ENCODE measurements at places on chromosomes 12 and 14.

DNA sequence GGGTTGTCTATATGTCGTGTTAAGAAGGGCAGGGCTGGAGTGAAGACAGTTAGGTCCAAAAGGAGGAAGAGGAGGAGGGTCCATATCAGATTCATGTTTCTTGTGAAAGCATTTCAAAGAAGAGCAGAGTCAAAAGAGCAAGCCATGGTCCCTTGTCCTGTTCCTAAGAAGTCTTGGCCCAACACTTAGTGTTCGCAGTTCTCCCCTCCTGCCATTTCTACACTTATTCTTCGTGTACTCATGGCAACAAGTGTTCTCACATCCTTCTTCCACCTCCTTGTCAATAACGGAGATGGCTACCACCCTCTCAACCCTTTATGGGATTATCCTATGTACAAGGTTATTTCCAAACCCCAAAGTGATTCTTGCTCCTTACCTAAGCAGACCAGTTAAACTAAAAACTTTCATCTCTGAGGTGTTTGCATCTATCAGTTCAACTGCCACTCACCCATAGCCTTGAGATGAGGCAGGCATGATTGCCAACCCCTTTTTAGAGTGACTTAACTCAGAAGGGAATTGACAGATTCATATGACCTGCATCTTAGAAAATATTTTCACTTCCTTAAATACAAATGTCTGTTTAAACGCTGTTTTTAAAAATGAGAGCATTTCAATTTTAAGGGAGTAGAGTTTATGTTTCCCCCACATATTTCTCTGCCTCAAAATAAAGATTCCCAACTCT lies 19.8 kb upstream of the RNASE2 start:
- DNase-seq = no peak

- DNase-seq = no peak
Observed at GRCh38 chr14:81559385-81559784, 25.7 kb upstream of the SEL1L start.

DNA sequence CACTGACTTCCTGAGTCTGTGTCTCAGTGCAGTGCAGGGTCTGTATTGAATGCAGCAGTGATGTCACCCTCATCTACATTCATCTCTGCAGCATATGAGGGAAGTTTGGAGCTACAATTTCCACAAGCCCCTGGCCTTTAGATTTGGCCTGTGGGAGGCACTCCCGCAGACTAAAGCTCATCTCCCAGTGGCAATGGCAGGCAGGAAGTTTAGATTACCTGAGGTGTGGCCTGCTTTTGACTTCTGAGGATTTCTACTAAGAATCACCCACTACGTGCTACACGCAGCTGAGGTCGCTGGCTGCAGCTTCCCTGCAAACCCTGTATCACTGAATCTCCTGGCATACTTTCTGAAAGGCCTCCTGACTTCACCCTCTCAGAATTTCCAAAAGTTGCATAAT lies 202.2 kb upstream of the PRKD1 start:
- no peak for DNase-seq

DNA sequence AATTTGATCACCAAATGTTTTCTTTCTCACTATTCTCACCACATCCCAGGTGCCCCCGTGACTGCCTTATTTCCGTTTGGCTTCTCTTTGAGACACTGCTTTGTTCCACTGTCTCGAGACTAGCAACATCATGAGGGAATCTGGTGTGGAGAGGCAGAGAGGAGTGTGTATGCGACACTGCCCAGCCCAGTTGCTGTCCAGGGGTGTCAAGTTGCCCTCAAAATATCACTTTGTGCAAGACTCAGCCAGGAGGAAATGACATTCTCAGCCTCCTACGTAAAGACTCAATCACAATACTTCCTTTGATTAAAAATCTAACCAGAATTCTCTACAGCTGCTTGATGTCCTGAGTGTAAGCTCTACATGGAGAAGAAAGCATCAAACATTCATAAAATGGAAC lies 48.2 kb upstream of the EEA1 start:
- DNase-seq = no peak

GRCh38 chr14:68234101-68234905 lies 414.7 kb downstream of the RAD51B start:
- DNase-seq = no peak

DNA sequence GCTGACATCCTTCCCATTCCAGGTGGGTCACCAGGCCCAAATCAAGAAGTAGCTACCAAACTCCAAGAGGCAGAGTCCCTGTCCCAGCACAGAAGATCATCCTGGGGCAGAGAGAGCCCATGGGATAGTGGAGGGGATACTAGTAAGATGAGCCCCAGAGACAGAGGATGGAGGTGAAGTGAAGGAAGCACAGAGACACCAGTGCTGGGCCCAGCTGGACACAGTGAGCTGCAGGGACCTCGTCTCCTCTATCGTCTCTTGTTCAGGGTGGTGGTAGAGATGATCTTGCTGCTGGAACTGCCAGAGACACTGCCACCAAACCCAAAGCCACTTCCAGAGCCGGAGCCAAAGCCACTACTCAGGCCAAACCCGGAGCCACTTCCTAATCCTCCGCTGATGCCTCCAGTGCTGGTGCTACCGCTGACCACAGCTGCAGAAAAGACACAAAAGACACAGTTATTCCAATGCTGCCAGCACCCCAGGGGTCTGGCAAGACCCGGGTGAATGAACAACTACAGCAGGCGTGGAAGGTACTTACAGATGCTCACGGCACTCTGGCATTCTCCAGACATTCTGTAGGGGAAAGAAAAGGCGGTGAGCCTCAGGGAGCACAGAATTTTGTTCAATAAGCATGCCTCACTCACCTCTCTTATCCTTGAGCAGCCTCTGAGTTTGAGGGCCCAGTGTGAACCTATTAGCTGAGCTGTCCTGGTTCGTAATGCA lies 6.9 kb downstream of the KRT4 start:
- DNase-seq = no peak

GRCh38 chr12:6825398-6826124 lies 2.6 kb upstream of the P3H3 start:
- DNase-seq = peak; percentile 93

DNA sequence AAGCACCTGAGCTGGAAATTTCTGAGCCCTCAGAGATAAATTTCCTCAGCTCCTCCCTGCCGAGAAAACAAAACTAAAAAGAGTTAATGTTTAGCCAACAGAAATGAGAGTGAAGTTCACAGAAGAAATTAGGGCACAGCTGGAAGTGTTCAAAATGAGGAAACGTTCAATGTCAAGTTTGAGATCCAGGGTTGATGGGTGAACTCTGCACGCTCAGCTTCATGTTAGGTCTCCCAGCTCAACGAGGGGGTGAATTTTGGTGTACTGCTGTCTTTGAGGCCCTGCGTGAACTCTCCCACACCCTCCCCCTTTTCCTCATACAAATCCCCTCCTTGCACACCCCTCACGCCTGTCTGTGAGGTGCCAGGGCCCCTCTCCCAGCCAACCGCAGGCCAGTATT lies 13.3 kb upstream of the OAS3 start:
- DNase-seq = no peak

DNA sequence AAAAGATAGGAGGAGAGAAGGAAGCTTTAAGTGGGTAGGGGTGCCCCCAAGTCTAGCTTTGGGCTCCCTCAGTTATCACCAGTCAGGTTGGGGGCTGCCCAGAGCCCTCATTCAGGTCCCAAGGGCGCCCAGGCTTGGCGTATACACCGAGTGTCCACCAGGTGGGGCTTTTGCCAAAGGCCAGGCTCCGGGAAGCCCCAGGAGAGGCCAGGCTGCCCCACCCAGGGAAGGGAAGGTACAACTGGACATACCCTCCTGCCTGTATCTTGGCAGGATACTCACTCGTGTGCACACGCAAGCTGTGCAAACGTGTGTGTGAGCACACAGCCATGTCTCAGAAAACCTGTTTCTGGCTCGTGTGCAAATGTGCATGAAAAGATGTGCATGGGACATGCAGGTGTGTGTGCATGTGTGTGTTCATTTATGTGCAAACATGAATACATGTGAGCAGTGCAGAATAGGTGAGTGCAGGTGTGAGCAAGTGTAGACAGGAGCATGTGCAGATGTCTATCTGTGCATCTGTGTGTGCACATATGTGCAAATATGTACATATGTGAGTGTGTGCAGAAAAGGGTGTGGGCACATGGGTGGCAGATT lies 103.9 kb upstream of the MYL2 start:
- no peak for DNase-seq

DNA sequence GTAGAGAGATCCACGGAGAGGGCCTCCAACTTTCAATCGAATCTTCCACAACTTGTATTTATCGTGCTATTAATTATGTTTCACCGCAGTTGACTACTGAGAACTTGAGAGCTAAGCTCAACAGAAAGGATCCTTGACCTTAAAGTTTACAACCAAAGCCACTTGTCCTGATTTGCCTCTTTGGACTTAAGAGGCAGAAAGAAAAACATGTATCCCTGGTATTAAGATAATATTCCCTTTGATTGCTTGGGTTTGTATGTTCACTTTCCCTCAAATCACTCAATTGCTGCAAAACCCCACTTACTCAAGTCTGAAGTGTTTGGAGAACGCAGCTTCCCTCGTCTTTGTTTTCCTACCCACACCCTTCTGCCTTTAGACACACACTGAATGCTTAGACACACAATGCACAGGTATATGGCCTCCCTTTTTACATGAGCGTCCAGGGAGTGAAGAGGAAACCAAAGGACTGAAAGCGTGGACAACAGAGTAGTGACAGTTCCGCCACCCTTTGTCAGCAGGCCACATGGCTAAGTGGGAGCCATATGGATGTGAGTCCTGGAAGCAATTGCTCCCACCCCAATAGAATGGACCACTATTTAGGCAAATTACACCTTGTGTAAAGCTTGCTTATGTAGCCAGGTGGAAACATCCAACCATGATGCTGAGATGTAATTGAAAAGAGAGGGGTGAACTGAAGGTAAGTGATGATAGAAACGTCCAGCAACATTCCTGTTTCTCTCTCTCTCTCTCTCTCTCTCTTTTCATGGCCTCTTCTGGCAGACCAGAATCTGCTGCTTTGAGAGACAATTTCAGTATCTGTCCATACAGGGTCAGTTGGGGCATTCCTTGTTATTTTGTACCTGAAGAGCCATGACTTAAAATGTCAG lies 1.4 kb upstream of the PKP2 start:
- no peak for DNase-seq

DNA sequence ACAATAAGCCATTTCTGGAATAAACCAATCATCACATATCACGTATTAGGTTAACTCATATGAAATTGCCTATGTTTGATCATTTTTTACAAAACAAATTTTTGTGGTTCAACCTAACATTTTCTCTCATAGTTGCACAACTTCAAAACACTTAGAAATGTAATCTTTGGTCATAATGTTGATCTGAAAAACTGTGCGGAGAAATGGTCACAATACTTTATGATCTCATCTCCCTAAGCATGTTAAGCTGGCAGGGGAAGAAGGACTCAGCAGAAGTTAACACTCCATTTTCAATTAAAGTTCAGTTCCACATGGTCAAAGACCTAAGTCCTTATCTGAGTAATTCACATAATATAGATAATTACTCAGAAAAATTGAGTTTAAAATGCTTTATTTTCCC lies 194.8 kb downstream of the CAPZA3 start:
- DNase-seq = no peak

GRCh38 chr12:66898700-66899469 lies 220.0 kb upstream of the GRIP1 start:
- no peak for DNase-seq

DNA sequence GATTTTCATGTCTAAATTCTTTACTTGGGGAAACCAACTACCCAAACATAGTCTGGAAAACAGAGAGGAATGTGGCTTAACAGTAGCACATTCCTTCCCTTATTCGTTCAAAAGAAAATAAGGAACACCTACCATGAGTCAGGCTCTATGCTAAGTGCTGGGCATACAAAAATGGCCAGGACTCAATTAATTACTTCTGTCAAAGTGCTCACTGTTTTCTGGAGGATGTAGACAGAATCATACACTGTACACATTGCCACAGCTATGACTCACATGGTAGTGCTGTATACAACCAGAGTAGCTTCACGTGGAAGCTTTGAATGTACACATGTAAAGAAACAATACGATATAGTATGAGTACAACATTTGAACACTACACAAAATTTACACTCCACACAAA lies 50.1 kb downstream of the SLC25A21 start:
- DNase-seq = no peak

DNA sequence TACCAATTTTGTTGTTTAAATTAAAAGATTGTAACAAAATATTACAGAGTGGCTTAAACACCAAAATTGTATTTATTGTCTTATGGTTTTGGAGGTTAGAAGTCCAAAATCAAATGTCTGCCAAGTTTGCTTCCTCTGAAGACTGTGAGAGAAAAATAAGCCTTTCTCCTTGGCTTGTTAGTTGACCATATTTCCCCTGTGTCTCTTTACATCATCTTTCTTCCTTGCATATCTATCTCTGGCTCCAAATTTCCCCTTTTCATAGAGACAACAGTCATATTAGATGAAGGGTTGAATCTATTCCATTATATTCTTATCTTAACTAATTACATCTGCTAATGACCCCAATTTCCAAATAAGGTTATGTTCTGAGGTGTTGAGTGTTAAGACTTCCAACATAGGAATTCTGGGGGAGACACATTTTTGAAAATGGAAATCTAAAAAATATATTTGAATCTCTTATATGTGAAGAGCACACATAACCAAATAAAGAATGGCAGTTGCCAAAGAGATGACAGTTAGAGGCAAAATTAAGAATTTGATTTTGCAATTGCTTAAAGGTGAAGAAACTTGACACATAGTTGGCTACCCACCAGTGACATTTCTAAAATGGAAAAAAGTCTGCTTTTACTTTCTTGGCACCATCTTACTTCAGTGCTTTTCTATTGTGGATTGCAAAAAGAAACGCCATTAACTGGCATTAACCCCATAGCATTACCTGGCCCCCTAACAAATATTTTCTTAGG lies 407.2 kb downstream of the FSCB start:
- DNase-seq = no peak

DNA sequence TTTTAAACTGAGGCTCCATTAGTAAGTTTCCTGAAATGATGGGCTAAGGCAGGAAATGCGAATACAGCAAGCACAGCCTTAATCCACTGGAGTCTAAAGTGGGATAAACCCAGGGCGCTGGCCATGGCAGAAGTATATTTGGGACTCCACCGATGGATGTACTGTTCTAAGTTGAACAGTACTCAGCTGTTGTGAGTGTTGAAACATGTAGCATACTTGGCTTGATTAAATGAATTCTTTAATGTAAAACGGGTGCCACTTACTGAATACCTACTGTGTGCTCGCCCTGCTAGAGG lies 996 bp downstream of the SSPN start:
- no peak for DNase-seq

DNA sequence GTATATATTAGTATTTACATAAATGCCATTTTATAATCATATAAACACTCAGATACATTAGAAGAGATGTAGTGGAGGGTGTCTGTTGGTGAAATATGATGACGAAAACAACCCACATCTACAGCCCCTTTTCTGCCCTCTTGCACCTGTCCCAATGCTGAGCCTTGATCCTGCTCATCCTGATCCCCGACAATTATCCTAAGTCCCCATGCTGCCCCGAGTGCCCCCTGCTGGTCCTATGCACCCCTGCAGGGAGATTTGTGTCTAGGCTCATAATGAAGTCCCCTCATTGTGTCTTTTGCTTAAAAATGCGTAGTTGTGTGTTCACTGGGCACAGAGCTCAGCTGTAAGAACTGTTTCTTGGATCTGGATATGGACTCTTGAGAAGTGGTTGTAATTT lies 554.5 kb downstream of the TMEM121 start:
- DNase-seq = no peak
